Suprapubic skin (tissue), 4 donors: ENCODE measurements at places on chromosomes 5 and 9. TPM values are rescaled to one million over a fixed set of nuclear protein-coding genes. Genes with fewer than 3 reads are reported as not detected.

The CARTPT gene
- not detected for total RNA-seq

The UBAP1 gene
- total RNA-seq = 63.3 TPM

The LHX3 gene
- not detected for total RNA-seq

The TMC1 gene
- total RNA-seq = not detected

The ROPN1L gene
- not detected for total RNA-seq
